H4 (cell line): ENCODE measurements at places on chromosomes 2 and 18.

- no peak for DNase-seq
These were observed 324.9 kb upstream of the SLC14A2 start for GRCh38 chr18:45290364-45290763.

GRCh38 chr2:62441421-62441820 lies 64.6 kb downstream of the TMEM17 start:
- DNase-seq, result no peak

GRCh38 chr2:98730053-98730706 lies 752 bp downstream of the MGAT4A start:
- no peak for DNase-seq

DNA sequence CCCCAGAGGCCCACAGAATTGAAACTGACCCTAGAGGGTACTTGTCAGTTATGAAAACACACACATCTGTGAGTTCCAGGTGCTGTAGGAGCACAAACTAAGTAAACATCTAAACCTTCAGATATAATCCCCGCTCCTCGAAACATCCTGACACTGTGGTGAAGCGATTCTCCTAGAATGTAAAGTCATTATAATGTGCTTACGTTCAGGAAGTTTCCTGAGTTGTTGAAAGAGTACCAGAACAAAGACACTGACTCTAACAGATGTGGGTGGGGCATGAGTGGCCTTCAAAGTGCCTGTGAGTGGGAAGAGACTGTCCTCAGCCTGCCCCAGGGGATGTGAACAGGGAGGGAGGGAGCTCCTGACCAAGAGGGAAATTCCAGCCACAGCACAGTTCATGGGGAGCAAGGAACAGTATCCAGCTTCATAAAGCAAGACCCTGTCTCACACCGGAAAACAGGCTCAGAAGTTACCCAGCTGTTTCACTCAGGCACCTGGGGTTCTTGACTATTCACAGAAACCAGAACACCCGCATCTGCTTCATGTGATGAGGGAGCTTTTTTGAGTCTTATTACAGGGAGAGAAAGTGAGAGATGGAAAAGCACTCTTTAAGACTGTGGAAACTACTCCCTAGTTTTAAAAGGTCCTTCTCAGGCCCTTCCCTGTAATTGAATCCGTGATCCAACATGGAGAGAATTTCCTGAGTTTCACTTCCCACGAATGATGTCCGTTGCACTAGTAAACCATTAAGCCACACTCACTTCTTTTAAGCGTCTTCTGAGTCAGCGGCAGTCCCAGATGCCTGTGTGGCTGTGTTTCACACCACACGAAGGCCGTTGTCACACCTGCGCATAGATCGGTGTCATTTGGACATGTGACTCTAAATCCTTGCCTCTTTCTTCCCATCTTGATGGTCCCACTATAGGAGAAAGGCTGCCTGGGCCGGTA lies 88.6 kb upstream of the EML6 start:
- DNase-seq, result no peak

DNA sequence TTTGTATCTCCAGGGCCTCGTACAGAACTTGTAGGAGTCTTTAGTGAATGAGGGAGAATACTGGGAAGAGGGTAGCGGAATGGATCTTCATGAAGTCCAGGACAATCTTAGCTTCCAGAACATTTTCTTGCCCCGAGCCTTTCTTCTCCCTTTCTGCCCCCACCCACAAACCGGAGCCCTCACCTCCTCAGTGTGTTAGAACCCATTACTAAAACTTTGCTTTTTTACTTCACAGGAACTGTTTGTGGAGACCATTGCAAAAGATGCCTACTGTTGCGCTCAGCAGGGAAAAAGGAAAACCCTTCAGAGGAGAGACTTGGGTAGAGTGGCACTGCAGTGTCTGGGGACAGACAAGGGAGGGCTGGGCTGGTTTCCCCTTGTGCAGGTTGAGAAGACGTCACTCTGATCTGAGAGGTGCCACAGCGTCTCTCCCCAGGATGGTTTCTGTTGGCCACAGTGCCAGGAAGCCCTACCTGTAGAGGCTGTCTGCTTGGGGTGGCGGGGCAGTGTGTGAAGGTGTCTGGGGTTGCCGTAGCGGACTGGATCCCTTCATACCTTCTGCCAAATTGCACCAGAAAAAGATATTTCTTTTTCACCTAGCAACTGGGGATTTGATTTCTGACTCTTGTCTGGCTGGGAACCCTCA lies 786 bp downstream of the POLE4 start:
- no peak for DNase-seq

GRCh38 chr2:53859206-53860181 lies at the start of gene GPR75:
TSS of gene GPR75 (minus strand) at chr2:53859967. CDS start at chr2:53854756, 5,211 bp downstream.
- no peak for DNase-seq

DNA sequence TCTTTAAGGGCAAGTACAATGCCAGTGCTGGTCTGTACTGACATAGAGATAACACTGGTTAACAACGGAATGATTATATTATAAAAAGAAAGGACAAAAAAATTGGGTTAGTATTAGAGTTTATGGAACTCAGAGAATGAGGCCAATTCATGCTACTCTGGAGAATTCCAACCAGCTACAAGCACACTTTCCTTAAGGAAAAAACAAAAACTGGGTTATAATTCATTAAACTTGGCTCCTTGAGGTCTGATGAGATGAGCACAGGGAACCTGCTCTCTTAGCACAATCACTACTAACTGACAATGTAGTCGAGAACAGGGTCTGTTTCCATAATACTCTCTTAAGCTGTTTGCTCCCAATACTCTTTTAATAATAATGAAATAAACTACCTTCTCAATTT lies 165.3 kb downstream of the NRXN1 start:
- no peak for DNase-seq

- no peak for DNase-seq
These were observed 1.5 kb upstream of the UGP2 start for GRCh38 chr2:63840081-63840784.

DNA sequence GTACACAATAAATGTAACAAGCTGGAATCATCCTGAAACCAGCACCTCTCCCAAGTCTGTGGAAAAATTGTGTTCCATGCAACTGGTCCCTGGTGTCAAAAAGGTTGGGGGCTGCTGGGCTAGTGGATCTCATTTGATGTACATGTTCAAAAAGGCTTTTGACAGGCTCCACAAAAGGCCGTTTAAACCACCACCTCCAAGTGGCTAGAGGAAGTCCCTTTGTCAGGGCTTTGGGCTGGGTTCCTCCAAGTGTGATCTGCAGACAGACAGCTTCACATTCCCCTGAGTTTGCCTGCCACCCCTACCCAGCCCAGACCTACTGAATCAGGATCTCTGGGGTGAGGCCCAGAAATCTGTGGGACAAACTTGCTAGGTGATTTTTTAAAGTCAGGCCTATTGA lies 84.7 kb downstream of the TGFA start:
- no peak for DNase-seq

DNA sequence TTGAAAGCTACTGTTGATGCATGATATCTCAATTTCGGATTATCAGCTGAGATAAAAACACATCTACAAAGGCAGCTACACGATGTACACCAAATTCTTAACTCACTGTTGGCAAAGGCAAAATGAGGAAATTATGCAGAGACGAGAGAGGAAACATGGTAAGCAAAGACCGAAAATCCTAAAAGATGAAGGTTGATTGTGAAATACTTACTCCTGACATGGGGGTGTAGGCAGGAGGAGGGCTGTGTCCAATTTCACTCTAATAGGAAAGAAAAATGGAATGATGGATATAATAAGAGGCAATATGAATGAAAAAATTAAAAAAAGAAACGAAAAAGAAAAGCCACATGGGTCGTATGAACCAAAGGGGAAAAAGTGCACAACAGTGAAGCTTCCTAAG lies 831.3 kb downstream of the CPS1 start:
- no peak for DNase-seq

DNA sequence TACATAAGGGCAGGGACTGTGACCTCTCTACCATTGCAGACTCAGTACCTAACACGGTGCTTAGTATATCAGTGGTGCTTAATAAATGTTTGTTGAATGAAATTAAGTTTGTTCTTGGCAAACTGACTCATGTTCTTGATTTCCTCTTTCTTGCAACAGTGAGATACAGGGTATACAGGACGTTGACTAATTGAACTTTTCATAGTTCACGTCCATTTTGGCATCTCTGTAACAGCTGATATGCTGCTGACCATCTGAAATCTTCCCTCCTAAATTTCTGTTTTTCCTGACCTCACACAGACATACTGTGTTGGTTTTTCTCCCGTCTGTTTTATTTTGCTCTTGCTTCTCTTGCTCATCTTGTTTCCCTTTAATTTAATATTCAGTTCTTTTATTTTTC lies 44.2 kb downstream of the LHCGR start:
- DNase-seq, result no peak

DNA sequence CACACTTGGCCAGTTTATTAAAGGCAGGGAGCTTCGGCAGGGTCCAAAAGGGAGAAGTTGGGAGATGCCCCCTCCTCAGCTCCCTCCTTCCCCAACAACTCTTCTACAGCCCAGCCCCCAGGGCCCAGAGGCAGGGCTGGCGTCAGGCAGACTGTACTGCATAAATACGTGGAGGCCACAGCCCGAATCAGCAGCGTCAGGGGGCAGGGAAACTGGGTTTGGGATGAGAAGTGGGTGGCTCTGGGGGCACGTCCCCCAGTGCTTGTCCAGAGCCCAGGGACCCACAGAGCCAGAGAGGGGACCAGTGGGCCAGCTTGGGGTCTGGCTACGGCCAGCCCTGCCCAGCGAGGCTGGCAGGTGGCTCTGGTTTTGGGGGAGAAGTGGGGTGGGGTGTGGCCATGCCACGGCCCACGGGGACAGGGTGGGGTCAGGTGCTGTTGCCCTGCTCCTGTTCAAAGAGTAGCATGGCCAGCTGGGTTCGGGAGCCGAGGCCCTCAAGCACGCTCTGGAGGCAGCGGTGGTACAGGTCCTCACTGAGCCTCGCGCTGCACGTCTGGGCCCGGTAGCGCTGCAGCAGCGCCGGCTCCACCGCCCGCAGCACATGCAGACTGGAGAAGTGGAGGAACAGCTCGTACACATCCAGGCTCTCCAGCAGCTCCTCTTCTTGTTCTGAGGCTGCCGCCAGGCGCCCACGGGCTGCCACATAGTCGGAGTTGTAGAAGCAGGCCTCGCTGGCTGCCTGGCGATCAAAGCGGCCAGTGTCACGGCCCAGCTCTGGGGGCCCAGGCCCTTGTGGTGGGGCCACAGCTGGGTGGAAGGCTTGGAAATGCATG lies 4.4 kb downstream of the CHPF start:
- no peak for DNase-seq

DNA sequence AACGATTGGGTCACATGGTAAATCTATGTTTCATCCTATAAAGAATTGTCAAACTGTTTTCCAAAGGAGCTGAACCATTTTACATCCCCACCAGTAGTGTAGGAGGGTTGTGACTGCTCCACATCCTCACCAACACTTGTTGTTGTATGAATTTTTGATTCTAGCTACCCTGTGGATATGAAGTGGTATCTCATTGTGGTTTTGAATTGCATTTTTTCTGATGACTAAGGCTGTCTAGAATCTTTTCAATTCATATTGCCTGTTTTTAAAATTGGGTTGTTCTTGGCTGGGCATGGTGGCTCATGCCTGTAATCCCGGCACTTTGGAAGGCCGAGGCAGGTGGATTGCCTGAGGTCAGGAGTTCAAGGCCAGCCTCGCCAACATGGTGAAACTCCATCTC lies 44.5 kb downstream of the TXNL1 start:
- no peak for DNase-seq

GRCh38 chr2:95342556-95343320 lies 45.6 kb downstream of the KCNIP3 start:
- no peak for DNase-seq

DNA sequence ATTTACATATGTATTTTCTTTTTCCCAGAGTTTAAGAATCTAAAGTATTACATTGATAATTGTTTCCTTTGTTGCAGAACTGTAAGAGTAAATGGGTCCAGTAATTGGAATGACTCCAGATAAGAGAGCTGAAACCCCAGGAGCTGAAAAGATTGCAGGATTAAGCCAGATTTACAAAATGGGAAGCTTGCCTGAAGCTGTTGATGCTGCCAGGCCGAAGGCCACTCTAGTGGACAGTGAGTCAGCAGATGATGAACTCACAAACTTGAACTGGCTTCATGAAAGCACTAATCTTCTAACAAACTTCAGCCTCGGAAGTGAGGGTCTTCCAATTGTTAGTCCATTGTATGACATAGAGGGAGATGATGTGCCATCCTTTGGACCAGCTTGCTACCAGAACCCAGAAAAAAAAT lies 183.8 kb upstream of the STON1 start:
- peak; percentile 42 for DNase-seq

DNA sequence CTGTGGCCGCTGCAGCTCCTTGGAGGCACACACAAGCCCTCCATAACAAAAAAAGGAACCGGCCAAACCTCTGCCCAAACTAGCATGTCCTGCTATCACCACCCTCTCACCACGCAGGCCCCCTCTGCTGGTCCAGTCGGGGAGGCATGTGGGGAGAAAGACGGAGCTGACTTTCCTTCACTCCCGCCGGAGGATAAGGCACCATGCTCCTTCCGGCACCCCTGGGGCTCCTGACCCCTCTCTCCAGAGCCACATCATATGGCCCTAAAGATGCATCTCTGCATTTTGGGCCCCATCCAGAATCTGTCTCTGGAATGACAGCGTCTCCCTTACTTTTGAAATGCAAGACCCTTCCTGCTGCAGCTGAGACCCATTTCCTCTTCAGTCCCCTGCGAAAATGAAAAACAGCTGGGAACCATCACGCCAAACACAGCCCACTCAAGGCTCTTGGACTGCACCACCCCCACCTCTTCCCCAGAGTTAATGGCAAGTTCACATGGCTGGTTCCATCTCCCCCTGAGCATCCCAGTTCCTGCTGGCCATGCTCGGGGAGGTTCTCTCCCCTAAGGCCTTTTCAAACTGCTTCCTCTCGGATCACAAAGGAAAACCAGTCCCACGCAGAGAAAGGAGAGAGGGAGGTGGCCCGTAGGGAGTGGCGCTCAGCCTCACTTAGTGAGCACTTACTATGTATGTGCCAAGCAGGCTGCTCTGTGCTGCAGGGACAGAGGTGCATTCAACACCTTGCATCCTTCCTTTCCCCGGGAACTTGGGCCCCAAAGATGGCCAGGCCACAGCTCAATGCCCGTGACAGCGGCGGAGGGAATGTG lies 35.2 kb upstream of the MLPH start:
- no peak for DNase-seq

DNA sequence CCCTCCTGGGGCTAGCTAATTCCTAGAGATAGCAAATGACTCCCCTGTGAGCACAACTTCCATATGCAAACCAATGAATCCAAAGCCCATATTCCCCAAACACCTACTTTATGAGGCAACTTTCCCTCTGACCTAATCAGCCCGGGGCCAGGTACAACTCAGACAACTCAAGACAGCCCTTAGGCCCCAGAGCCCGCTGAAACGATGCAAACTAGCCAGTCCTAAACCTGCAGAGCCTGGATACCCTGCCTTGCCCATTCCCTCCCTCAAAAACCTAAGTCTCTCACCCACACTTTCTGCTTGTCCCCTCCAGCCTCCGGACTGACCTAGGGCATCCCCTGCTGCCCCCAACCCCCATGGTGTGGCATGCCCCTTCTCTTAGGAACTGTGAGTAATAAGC lies 142.8 kb downstream of the ACTR3 start:
- no peak for DNase-seq
